Type B pancreatic cell (in vitro differentiated cells): ENCODE measurements at places on chromosomes 11 and 22. TPM values are rescaled to one million over a fixed set of nuclear protein-coding genes. Genes with fewer than 3 reads are reported as not detected.
A peak's percentile ranks its signal among the peaks of the same experiment; 100 is the strongest.

- no peak for DNase-seq
- no peaks in the 10 kb centered on the region for H3K27me3 ChIP-seq
Observed at GRCh38 chr11:8733852-8734251, 51.3 kb downstream of the RPL27A start.

GRCh38 chr22:32587449-32587848 is 112.8 kb downstream of the FBXO7 start:
- no peak for DNase-seq
- no peak overlapping the region for H3K27ac ChIP-seq
- peaks cover 16% of the 10 kb centered on the region for H3K4me1 ChIP-seq
- no peak overlapping the region for H3K4me3 ChIP-seq

DNA sequence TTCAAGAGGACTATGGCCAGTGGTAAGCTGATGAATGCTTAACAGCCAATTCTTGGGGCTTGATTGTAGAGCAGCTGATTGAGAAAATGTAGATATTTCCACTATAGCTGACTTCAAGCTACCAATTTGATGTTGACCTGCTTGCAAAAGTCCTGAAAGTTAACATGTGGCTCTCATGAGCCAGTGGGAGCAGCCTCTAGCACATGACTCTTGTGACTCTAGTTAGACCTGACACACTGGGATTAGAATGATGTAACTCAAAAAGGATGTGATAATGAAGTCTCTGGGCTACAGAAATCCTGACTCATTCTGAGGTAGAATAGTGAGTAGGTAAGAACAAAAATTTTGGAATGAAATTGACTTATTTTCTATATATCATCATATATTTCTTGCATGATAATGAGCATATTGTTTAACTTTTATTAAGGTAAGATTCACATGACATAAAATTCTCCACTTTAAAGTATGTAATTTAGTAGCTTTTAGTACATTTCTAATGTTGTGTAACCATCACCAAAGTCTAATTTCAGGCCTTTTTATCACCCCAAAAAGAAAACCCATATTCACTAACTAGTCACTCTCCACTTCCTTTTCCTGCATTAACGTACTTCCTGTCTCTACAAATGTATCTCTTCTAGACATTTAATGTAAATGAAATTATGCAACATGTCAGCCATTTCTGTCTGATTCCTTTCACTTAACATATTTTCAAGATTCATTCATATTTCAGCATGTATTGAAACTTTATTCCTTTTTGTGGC is 16.1 kb upstream of the OR52H1 start:
- no peaks in the 10 kb centered on the region for H3K27me3 ChIP-seq
- no peaks in the 10 kb centered on the region for H3K4me1 ChIP-seq

DNA sequence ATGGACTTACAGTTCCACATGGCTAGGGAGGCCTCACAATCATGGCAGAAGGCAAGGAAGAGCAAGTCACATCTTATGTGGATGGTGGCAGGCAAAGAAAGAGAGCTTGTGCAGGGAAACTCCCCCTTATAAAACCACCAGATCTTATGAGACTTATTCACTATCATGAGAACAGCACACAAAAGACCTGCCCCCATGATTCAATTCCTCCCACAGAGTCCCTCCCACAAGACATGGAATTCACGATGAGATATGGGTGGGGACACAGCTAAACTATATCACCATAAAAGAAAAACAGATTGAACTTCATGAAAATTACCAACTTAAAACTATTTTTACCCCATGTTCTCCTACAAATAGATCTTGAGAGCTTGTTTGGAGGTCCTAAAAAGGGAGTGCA is 19.6 kb downstream of the ENTHD1 start:
- H3K36me3 ChIP-seq = no peaks in the 10 kb centered on the region
- peaks cover 18% of the 10 kb centered on the region for H3K27me3 ChIP-seq
- DNase-seq = no peak

GRCh38 chr22:24525416-24526037 is 29.4 kb downstream of the GUCD1 start:
- no peak overlapping the region for H3K4me3 ChIP-seq
- peaks cover 5% of the 10 kb centered on the region for H3K27me3 ChIP-seq
- H3K4me1 ChIP-seq = peaks cover 10% of the 10 kb centered on the region
- H3K27ac ChIP-seq = no peak overlapping the region
- DNase-seq = no peak
- no peaks in the 10 kb centered on the region for H3K36me3 ChIP-seq

GRCh38 chr11:7165911-7166310 is 77.1 kb downstream of the RBMXL2 start:
- peaks cover 4% of the 10 kb centered on the region for H3K4me1 ChIP-seq
- no peaks in the 10 kb centered on the region for H3K36me3 ChIP-seq
- no peak for DNase-seq
- H3K27me3 ChIP-seq = no peaks in the 10 kb centered on the region
- no peak overlapping the region for H3K27ac ChIP-seq

GRCh38 chr22:27866135-27867084 is 52.6 kb downstream of the PITPNB start:
- H3K36me3 ChIP-seq = peaks cover 23% of the 10 kb centered on the region
- H3K27me3 ChIP-seq = no peaks in the 10 kb centered on the region
- no peak overlapping the region for H3K4me3 ChIP-seq
- peak overlapping the region; percentile 71 for H3K27ac ChIP-seq
- peaks cover 67% of the 10 kb centered on the region for H3K4me1 ChIP-seq
- no peak for DNase-seq

DNA sequence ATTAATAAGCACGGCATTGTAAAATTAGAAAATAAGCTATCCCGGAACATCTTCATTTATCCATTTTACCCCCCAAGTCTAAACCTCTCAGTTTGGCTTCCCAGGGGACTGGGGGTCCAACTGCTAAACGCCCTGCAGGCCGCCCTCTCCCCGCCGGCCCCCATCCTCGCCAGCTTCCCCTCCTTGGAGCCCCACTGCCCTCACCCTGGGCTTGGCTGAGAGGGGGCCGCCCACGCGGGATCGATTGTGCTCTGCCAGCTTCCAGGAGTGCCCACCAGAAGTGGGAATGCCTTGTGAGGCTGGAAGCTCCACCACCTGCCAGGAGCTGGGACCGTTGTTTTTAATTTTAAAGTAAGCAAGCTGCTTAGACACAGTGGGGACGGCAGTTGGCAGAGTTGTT is 353.5 kb downstream of the TBC1D22A start:
- no peak overlapping the region for H3K4me3 ChIP-seq
- no peaks in the 10 kb centered on the region for H3K27me3 ChIP-seq
- DNase-seq = no peak
- no peak overlapping the region for H3K27ac ChIP-seq
- peaks cover 4% of the 10 kb centered on the region for H3K36me3 ChIP-seq
- peaks cover 13% of the 10 kb centered on the region for H3K4me1 ChIP-seq

GRCh38 chr11:7527029-7527428 is 13.2 kb downstream of the PPFIBP2 start:
- H3K36me3 ChIP-seq = peaks cover 12% of the 10 kb centered on the region
- no peaks in the 10 kb centered on the region for H3K27me3 ChIP-seq
- H3K4me1 ChIP-seq = peaks cover 13% of the 10 kb centered on the region
- peak overlapping the region; percentile 27 for H3K27ac ChIP-seq
- no peak overlapping the region for H3K4me3 ChIP-seq

- no peak for DNase-seq
- H3K4me1 ChIP-seq = peaks cover 28% of the 10 kb centered on the region
- no peaks in the 10 kb centered on the region for H3K27me3 ChIP-seq
- peaks cover 9% of the 10 kb centered on the region for H3K36me3 ChIP-seq
- peak overlapping the region; percentile 99 for H3K4me3 ChIP-seq
Observed at GRCh38 chr11:68904248-68904847, 657 bp downstream of the IGHMBP2 start.

DNA sequence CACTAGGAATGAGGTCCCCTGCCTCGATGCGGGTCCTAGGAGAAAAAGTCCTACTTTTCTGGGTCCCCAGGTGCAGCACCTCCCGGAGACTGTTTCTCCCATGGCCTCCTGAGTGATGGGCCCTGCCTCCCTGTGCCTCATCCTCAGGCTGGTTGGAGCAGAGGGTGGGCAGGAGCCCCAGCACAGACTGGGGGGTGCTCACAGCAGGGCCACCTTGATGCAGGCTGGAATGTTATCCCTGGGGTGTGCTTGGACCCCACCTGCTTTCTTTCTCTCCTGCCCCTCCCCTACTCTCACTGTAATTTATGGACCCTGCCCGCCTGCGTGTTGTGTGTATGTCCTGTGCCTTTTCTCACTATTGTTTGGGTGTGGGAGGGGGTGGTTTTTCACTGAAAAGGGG is 8.1 kb downstream of the SHISA8 start:
- peaks cover 5% of the 10 kb centered on the region for H3K36me3 ChIP-seq
- no peak overlapping the region for H3K4me3 ChIP-seq
- DNase-seq = no peak
- no peaks in the 10 kb centered on the region for H3K4me1 ChIP-seq
- H3K27ac ChIP-seq = no peak overlapping the region

- peak within 1 kb of the TSS; percentile 92 for H3K27ac ChIP-seq
- DNase-seq = no peak
- H3K4me3 ChIP-seq = peak within 1 kb of the TSS; percentile 90
- peaks cover 20% of the 10 kb centered on the region for H3K4me1 ChIP-seq
- peaks cover 58% of the 10 kb centered on the region for H3K27me3 ChIP-seq
Observed at GRCh38 chr11:130159657-130160497, at the start of gene ST14. ST14 (plus strand) TSS chr11:130159782; CDS start chr11:130159980, 198 bp downstream.

DNA sequence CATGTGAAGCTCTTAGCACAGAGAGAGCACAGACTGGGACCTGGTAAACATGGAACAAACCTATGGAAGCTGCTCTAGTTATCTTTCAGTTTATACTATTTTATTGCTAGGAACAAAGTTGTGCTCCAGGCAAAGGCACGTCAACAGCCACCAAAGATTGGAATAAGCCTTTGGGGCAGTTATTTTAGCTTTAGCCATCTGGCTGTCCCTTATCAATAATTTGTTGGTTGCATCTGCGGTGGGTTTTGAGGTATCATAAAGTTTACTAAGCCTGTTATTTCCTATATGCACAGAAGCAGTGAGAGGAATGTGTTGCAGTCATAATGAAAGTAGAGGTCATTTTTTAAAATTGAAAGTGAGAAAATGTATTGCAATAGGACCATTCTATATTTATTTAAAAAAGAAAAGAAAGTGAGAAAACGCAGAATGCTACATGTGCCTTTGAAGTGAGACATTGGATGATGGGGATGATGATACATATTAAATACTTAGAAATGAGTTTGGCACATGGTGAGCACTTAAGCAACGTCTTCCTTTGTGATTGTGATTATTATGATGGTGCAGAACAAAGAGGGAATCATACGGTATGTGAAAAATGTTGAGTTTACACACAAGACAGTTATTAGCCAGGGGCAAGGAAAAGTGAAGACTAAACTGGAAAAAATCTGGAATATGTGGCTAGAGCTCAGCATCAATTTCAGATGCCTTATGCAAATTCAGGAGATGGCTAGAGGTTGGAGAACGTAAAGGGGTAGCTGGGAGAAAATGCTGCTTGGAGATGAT is 58.3 kb downstream of the PRR5L start:
- H3K4me3 ChIP-seq = no peak overlapping the region
- H3K4me1 ChIP-seq = peaks cover 6% of the 10 kb centered on the region
- no peak for DNase-seq
- peaks cover 14% of the 10 kb centered on the region for H3K27me3 ChIP-seq
- no peak overlapping the region for H3K27ac ChIP-seq

GRCh38 chr22:44212936-44213335 is 32.2 kb downstream of the PARVG start:
- H3K4me3 ChIP-seq = no peak overlapping the region
- H3K4me1 ChIP-seq = peaks cover 11% of the 10 kb centered on the region
- no peak overlapping the region for H3K27ac ChIP-seq
- H3K27me3 ChIP-seq = peaks cover 16% of the 10 kb centered on the region
- H3K36me3 ChIP-seq = no peaks in the 10 kb centered on the region

GRCh38 chr22:30326255-30326705 is 461 bp downstream of the TBC1D10A start:
- H3K4me3 ChIP-seq = peak overlapping the region; percentile 89
- peaks cover 23% of the 10 kb centered on the region for H3K4me1 ChIP-seq
- H3K36me3 ChIP-seq = peaks cover 5% of the 10 kb centered on the region
- DNase-seq = no peak
- H3K27ac ChIP-seq = no peak overlapping the region

- peaks cover 45% of the 10 kb centered on the region for H3K4me1 ChIP-seq
- H3K4me3 ChIP-seq = peak overlapping the region; percentile 80
- H3K36me3 ChIP-seq = no peaks in the 10 kb centered on the region
- H3K27ac ChIP-seq = peak overlapping the region; percentile 98
- no peak for DNase-seq
- H3K27me3 ChIP-seq = no peaks in the 10 kb centered on the region
Observed at GRCh38 chr11:66720899-66721470, 8.0 kb downstream of the SPTBN2 start.

DNA sequence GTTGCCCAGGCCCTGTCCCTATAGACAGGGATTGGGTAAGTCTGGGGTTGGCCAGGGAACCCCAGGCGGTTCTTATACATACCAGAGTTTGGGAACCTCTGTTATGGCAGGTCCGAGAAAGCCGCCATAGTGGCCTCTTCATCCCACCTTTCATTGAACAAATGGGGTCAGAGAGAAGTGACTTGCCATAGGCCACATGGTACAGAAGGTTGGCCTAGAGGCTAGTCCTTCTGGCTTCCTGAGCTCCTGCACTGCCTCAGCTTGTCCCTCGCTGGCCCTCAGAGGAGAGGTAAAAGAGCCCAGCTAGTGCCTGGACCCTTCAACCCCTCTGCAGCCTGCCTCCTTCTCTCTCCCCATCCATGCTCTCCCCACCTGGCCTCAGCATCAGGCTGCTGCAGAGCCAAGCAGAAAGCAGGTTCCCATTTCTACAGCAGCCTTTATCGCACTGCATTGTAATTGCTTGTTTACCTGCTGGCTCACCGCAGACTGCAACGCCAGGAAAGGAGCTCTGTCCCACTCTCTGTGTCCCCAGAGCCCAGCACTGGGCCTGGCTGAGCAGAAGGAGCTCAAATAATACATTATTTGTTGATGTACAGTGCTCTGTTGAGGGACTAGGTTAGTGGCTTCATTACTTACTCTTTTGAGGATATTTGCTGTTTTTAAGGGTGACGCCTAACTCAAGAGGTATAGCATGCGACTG is 103.6 kb downstream of the TRIM29 start:
- H3K4me1 ChIP-seq = peaks cover 6% of the 10 kb centered on the region
- H3K27me3 ChIP-seq = peaks cover 6% of the 10 kb centered on the region
- H3K36me3 ChIP-seq = no peaks in the 10 kb centered on the region
- H3K4me3 ChIP-seq = no peak overlapping the region
- H3K27ac ChIP-seq = no peak overlapping the region

- H3K27me3 ChIP-seq = no peaks in the 10 kb centered on the region
- H3K4me3 ChIP-seq = no peak overlapping the region
- peaks cover 8% of the 10 kb centered on the region for H3K36me3 ChIP-seq
- no peak overlapping the region for H3K27ac ChIP-seq
Observed at GRCh38 chr11:31608995-31609394, 99.4 kb downstream of the ELP4 start.

Gene ACER3
- total RNA-seq = 25.7 and 39.3 TPM in 2 replicates

Gene OR6A2
- total RNA-seq = 0.07 and 0.27 TPM in 2 replicates

Gene SLC1A2
- 1.9 and 7.4 TPM in 2 replicates for total RNA-seq

Gene CARD18
- not detected in 2 replicates for total RNA-seq

Gene SYT9
- total RNA-seq = 1.6 and 2.1 TPM in 2 replicates

Gene TPBGL
- 0.31 and 0.56 TPM in 2 replicates for total RNA-seq

Gene SLC22A9
- total RNA-seq = 0.19 and 0.24 TPM in 2 replicates

Gene STK33
- 2.8 and 20.3 TPM in 2 replicates for total RNA-seq

Gene SEC14L3
- not detected in 2 replicates for total RNA-seq
